ENCODE measurements at places on chromosomes 1 and 21.

DNA sequence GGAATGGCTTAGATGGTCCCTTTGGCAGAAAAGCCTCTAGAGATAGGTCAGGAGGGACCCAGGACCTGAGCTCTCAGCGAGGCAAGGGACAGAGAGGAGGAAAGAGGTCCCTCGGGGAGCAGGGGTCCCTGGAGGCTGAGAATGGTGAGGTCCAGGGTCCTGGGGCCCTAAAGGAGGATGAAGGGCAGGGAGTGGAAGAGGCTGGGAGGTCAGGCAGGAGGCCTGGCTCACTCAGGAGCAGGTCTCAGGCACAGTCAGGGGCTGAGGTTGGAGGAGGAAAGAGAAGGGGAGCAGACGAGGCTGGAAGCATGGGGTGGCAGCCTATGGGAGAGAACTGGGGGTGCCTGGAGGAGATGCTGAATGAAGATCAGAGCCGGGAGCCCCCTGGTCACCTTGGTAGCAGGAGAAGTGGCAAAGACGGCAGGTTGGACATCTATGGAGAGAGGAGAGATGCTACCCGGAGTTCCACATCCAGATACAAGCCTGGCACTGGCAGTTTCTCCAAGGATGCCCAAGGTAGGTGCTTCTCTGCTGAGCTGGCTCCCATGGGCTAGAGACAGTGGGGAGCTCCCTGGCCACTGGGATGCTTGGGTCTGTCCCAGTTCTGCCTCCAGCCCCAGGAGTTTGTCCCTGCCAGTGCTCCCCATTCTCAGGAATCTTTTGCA lies 22.6 kb downstream of the IGFN1 start:
- no peak for DNase-seq

- peak; percentile 94 for DNase-seq
Measured at GRCh38 chr1:48493970-48494769, 22.2 kb upstream of the SPATA6 start.

- no peak for DNase-seq
Measured at GRCh38 chr1:239558991-239559390, 172.6 kb downstream of the CHRM3 start.

GRCh38 chr1:78340006-78340405 lies 150.8 kb upstream of the PTGFR start:
- peak; percentile 88 for DNase-seq

GRCh38 chr1:200960236-200960947 lies 63.1 kb downstream of the KIF21B start:
- no peak for DNase-seq

DNA sequence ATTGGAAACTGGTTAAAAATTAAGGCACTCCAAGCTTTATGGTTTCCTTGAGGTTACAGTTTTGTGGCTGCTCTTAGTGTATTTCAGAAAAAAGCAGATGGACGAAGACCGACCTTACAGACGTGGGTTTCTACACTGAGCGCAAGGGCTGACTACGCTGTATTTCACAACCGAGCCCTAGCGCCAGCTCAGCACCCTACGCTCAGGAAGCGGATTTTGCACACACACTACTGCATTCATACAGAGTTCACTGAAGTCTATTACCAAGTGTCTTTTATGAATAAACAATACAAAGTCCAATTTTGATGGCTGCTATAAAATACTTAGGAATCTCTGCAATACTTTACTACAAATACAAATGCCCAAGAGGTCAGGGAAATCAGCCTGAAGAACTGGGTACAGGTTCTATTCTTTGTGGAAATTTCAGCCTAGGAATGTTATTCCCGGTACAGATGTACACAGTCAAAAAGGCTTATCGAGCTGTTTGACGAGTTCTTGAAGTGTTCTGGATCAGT lies 23.8 kb downstream of the PTTG1IP start:
- DNase-seq: no peak

- DNase-seq: no peak
Measured at GRCh38 chr1:110176299-110176956, 26.1 kb downstream of the SLC6A17 start.

- DNase-seq: peak; percentile 35
Measured at GRCh38 chr1:215282557-215282956, 200.0 kb downstream of the KCNK2 start.

GRCh38 chr1:30589083-30589482 lies 134.3 kb downstream of the MATN1 start:
- DNase-seq: no peak

All from IMR-90 (cell line).